Caudate nucleus (tissue), 63 donors: ENCODE measurements at places on chromosomes 2 and 18.

DNA sequence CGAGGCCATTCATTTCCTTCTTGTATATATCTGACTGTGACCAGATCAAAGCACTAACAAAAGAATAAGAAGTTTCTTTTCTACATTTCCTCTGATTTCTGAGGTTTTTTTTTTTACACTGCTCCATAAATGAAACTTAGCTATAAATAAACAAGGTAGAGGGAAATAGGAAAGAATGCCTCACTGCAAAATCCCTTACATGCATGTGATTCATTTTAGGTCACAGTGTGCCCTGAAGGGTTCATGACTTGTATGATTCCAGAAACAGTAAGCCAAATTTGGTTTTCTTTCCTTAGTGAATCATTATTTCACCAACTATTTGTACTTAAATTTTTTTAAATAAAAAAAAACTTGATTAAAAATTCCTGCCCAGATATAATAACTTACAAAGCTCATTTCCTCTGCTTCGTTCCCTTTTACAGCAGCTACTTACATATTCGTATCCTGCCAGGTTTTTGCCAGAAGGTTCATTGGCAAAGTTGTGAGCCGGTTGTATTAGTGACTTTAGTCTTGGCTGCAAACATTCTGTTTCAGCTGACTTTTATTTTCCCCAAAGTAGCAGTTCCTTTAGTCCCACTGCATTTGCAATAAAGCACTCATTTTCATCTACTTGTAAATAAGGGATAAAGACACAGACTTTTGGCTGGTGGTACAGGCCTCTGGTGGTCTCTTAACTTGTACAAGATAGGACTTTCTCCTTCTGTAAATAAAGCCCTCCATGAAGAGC is 58.6 kb downstream of the LRP2 start:
- no peak for DNase-seq

- no peak for DNase-seq
Observed at GRCh38 chr2:172894689-172895387, 159.2 kb downstream of the RAPGEF4 start.

DNA sequence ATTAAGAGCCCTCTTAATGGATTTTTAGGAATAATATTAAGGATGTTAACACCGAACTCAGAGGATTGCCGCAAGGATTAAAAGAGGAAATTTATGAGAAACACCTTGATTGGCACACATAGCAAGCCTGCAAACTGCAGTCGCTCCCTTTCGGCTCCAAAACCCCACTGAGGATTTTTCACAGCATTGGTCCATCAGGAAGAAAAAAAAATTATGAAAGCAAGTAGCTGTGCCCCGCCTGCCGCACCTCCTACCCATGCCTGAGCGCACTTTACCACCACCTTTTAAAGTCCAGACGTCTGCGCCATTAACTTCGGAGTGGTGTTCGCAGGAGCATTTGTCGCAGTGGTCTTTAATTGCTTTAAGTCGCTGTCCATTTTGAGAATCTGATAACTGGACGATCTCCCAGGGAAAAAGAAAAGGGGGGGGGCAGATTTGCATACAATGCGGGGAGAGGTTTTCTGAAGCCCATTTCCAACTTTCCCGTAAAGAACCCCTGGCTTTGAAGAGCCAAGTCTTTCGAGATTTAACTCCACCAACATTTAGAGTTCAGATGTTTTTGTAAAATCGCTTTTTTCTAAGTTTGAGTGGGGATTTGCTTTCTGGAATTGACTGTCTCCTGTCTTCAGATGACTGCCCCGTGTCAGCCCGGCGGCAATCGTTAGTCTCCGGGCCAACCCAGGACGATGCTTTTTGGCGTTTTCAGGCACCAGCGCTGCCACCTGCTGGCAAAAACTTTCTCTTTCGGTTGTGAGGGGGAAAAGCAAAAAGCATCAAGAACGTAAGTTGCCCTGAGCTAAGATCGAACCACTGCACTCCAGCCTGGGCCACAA is 913 bp upstream of the TRABD2A start:
- DNase-seq: peak; percentile 43

GRCh38 chr2:19131871-19132270 is 226.6 kb downstream of the OSR1 start:
- DNase-seq: no peak

GRCh38 chr18:55096263-55096951 is 137.1 kb upstream of the CCDC68 start:
- DNase-seq: peak; percentile 13

- no peak for DNase-seq
Observed at GRCh38 chr2:63846487-63846886, 4.8 kb downstream of the UGP2 start.

GRCh38 chr2:48247206-48247605 is 282.7 kb upstream of the STON1 start:
- DNase-seq: no peak

DNA sequence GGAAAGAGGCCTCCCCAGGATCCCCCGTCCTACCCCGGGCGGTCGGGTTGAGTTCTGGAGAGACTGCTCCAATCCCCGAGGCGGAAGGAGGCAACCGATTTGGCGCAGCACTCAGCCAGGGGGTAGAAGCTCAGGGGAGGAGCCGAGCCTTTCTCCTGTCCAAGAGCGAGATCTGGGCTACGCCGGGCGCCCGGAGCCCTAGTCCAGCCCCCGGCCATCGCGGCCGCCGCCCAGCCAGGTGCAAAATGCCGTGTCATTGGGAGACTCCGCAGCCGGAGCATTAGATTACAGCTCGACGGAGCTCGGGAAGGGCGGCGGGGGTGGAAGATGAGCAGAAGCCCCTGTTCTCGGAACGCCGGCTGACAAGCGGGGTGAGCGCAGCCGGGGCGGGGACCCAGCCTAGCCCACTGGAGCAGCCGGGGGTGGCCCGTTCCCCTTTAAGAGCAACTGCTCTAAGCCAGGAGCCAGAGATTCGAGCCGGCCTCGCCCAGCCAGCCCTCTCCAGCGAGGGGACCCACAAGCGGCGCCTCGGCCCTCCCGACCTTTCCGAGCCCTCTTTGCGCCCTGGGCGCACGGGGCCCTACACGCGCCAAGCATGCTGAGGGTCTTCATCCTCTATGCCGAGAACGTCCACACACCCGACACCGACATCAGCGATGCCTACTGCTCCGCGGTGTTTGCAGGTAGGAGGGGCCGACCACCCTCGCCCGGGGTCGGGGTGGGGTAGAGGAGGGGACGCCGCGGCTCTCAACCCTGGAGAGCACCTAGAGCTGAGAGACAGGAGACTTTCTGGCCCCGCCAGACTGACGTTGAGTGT is at the start of gene DYSF:
DYSF (plus strand) TSS at position 158 of the 817 bp plus-strand sequence.
- no peak for DNase-seq

DNA sequence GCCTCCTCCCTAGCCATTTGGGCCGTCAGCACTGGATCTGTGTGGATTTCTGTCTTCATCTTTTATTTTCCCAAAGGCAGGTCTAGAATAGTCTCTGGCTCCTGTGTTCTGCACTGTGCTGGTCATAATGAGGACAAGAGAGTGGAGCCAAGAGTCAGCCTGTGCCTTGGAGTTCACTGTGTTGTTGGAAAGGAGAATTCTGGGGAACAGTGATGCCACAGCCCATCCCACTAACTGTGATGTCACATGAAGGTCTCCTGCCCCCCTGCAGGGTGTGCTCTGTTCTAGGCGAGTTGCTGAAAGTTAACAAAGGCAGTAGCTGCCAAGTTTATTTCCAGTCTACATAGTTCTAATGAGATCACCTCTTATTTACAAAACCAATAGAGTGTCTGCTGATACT is 248.5 kb downstream of the TPGS2 start:
- no peak for DNase-seq

- no peak for DNase-seq
Observed at GRCh38 chr18:4369705-4370104, 85.4 kb downstream of the DLGAP1 start.

DNA sequence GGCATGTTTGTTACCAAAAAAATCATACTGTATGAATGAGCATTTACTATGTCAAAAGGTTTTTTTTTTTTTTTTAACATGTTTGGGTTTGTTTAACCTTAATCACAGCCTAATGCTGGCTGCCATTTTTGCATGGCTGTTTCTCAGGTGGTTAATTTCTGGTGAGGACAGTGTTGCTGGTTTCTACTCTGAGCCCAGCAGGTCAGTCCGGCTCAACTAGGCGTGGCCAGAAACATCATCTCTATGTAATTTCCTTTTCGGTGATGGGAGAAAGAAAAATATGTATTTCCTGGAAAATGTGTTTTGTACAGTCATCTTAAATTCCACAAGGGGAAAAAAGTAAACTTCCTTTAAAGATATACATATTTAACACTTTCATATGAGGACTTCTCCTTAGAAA is 24.9 kb upstream of the BZW1 start:
- no peak for DNase-seq

DNA sequence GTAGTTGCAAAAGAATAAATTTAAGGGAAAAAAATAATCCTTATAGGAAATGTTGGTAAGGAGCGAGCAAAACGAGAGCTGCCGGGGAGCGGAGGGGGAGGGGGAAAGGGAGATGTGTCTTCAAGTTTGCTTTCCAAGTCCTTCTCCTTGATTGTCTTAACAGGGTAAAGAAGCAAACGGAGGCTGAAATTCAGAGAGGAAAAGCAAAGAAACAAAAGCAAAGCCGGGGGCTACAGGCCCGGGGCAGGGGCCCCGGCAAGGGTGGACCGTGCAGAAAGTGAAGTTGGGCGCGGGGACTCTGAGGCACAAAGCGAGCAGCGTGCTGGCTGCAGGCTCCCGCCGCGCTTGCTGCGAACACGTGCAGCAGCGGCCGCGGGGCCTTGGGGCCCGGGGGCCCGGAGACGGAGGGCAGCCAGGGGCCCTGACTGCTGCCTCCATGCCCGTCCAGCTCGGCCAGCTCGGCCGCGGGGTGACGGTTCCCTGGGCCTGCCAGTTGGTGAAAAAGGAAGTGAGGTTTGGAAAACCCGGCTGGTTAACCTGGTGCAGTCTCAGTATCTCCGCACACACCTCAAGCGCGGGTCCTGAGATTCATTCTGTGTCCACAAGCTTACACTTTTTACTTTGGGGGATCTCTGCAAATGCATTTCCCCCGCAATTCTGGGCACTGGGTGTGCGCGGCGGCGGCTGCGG is 4.1 kb downstream of the BCL11A start:
- DNase-seq: no peak

GRCh38 chr2:10989782-10990181 is 78.0 kb downstream of the KCNF1 start:
- no peak for DNase-seq

DNA sequence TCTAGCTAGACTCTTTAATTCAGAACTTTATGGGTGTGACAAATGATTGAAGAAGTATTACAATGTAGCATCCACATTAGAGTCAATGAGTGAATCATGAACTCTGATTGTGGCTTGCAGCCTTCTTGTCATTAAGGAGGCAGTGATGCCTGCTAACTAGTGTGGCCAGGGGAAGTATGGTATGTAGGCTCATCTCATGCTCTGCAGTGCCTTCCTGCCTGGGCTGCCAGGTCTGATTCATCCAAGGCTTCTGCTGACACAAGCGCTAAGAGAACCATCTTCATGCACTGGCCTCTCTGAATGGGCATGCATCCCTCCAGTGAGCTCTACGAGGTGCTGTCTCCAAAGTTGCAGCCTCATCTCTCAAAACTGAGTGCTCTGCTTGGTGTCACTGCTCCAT is 144.3 kb downstream of the MTCL1 start:
- no peak for DNase-seq

DNA sequence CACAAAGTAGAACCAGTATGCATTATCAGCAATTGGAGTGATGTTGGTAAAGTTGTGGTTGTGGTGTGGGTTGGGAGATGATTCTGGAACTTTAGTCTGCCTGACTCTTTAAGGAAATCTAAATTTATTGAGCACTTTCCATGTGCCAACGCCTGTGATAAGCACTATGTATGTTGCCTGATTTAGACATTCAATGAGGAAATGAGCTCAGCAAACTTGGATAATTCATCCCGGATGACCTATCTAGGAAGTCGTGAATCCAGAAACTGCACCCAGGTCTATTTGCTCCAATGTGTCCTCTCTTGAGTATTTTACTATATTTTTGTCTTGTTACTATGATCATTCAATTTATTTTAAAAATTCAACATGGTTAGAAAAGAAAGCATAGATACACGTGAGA is 400.8 kb upstream of the MMADHC start:
- no peak for DNase-seq

GRCh38 chr2:73827018-73827417 is 1.7 kb upstream of the STAMBP start:
- no peak for DNase-seq

GRCh38 chr2:152078662-152079061 is 20.2 kb downstream of the CACNB4 start:
- no peak for DNase-seq

DNA sequence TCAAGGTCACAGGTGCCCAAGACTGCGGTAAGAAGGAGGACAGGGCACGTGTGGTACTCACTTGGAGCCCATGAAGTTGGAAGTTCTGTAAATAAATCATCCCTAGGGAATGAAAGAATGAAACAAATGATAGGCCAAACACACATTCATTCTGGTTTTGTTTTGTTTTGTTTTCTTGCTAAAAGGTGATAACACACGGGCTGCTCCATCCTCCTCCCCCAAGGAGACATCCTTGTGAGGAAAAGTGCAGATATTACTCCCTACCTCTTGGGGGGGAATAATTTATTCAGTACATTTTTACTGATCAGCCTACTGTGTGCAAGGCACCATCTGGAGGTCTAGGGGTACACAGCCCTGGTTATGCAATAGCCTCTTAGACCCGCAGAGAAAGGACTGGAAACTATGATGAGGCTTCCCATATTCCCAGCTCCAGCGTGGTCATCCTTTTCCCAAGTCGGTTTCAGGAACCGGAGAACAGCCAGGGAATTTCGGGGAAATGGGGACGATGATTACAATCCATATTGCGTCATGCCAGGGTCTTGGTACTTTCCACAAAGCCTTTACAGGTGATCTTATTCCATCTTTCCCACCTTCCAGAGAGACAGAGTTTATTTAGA is 6.3 kb downstream of the RAX start:
- no peak for DNase-seq

- DNase-seq: no peak
Observed at GRCh38 chr18:49757513-49758262, 55.6 kb downstream of the ACAA2 start.

- DNase-seq: no peak
Observed at GRCh38 chr18:45066886-45067285, 386.2 kb downstream of the SETBP1 start.

GRCh38 chr18:74395006-74395405 is 62.1 kb downstream of the DIPK1C start:
- DNase-seq: no peak

DNA sequence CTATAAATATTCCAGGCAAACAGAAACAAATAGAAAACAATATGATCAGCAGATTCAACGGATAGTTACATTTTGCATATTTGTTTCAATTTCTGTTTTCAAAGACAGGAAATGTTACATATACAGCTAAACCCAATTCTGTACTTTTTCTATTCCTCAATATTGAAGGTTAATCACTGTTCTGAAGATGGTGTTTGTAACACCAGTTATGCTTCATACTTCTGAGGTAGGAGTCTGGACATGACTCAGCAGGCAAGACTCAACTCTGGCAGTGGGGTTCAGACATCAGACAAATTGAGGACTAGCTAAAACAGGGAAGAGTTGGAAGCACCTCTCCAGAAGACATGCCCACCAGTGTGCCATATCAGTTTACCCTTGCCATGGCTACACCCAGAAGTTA is 16.6 kb downstream of the SERPINB13 start:
- DNase-seq: no peak
